ENCODE measurements at places on chromosomes 3 and 15. TPM values are rescaled to one million over a fixed set of nuclear protein-coding genes. Genes with fewer than 3 reads are reported as not detected.

MCF2L2 gene
- not detected for polyA plus RNA-seq

OIP5 gene
- polyA plus RNA-seq = 5.1 TPM

GPR149 gene
- polyA plus RNA-seq = not detected

- peaks cover 71% of the 10 kb centered on the region for H3K36me3 ChIP-seq
- DNase-seq = no peak
- no peaks in the 10 kb centered on the region for H3K4me1 ChIP-seq
- H3K27me3 ChIP-seq = no peaks in the 10 kb centered on the region
- no peak overlapping the region for H3K4me3 ChIP-seq
Measured at GRCh38 chr3:47412842-47413520, 32.2 kb downstream of the PTPN23 start.

TRPM1 gene
- polyA plus RNA-seq = 0.12 TPM

- H3K36me3 ChIP-seq = no peaks in the 10 kb centered on the region
- H3K4me1 ChIP-seq = peaks cover 12% of the 10 kb centered on the region
- H3K27me3 ChIP-seq = no peaks in the 10 kb centered on the region
- peak; percentile 50 for DNase-seq
- no peak overlapping the region for H3K27ac ChIP-seq
Measured at GRCh38 chr3:46905213-46905560, 27.7 kb downstream of the PTH1R start.
